ENCODE measurements at places on chromosomes 11 and 22.

- no peak for DNase-seq
These were observed 38.3 kb downstream of the GAB4 start for GRCh38 chr22:16969508-16970327.

DNA sequence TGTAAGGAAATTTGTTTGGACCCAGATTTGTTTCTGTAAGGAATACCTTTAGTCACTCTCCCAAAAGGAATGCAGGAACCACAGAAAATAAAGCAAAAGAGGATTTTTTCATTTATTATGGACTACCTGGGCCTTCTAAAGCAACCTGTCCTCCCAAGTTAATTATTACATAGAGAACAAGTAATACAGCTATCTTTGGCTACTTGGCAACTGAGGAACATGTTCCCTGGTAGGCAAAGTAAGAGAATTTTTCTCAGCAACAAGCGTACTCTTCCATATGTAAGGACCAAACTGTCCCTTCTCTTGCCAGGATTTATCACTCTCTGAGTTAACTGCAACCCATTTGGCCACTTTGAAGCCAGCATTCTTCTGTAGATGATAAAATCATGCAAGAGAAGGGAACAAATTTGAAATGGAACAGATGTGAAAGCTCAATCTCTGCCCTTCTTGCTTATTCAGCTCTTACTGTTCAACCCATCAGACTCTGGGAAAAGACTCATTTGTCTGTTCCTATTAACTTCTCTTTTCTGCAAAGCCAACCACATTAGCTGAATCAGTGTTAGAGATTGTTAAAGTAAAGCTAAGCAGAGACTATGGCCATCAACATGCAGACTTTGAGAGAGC is 190.2 kb downstream of the SWAP70 start:
- no peak for DNase-seq

GRCh38 chr11:79006854-79007253 is 432.2 kb upstream of the NARS2 start:
- no peak for DNase-seq

DNA sequence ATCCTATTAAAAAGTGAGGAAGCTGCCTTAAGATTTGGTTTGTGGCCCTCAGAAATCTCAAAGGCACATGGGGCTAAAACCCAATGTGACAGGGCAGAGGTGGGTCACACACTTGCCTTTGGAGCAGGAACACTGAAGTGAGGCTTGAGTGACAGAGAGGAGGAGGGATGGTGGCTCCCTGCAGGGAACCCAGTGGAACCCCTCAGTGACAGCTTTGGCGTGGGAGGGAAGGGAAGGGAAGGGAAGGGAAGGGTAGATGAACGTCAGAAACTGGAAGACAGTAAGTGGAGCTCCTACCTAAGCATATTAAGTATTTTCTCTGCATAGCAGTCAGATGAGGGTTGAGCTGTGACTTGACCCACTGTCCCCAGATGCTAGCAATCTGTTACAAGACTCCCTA is 68.5 kb downstream of the TMPRSS5 start:
- no peak for DNase-seq

DNA sequence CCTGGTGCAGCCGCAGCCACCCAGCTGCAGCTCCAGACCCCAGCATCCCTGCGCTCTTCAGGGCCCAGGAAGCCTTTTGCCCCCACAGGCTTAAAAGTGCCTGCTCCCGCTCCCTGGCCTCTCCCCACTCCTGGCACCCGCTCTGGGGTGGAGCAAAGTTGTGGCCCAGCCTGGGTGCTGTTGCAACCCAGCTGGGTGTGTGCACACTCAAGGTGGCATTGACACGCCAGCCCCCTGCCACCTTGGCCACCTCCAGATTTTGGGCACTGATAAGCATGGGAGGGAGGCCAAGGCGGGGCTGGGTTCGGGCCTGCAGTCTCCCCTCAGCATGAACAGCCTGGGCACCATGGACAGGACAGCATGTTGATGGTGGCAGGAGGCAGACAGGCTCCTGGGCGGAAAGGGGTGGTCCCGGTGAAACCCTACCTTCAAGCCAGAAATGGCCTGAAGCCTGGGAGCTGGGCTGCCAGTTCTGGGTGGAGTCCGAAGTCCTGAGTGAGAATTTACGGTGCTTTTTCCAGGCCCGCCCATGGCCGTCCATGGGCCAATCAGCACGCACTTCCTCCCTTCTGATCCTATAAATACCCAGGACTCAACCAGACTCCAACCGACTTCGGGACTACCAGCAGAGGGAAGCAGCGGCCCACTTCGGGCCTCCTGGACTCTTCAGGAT is 23.6 kb upstream of the RNASEH2C start:
- DNase-seq, result peak; percentile 70

DNA sequence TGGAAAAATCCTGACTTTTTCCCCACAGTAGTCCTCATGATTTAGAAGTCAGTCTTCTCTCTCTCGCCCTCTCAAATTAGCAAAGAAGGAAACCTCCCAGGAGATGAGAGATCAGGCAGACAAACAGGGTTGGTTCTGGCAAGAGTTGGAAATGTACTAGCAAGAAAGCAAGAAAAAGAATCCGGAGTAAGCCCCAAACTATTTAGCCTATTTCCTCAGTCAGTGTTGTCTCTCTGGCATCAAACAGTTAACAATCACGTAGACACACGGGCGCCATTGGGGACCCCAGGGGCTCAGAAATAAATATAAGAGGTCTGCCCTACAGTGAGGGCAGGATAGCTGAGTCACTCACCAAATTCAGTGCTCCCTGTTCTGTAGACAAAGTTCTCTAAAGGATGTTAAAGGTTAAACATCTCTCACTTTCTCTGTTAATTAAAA is 4.7 kb downstream of the C11orf52 start:
- DNase-seq, result no peak

DNA sequence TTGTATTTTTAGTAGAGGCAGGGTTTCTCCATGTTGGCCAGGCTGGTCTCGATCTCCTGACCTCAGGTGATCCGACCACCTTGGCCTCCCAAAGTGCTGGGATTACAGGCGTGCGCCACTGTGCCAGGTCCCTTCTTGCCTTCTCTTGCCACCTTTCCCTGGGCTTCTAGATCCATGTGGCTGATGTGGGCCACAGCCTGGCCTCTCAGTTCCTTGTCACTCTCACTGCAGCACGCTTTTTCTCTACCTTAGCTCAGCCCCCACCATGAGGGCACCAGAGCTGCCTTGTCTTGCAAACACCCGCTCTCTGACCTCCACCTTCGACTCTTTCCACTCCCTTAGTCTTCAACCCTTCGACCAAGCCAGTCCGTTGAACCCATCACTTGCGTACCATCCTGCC is 7.5 kb downstream of the CAPN1 start:
- no peak for DNase-seq

DNA sequence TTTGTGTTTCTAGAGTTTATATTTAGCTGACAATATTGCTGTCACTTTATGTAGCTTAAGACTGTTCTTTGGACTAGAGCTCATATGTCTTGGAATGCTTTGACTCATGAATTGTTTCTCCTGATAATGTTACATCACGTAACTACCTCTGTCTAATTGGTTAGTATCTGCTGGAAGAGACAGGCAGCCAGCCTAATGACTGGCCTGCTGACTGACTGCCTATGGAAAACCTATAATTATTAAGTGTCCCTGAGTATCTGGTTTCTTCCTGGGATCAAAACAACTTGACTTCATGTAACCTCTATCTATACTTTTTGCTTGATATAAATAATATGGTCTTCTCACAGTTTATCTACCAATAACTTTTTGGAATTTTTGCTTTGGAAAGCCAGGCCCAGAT is 9.4 kb downstream of the SOX6 start:
- no peak for DNase-seq

GRCh38 chr11:8091721-8092120 is 10.7 kb downstream of the TUB start:
- DNase-seq, result no peak

DNA sequence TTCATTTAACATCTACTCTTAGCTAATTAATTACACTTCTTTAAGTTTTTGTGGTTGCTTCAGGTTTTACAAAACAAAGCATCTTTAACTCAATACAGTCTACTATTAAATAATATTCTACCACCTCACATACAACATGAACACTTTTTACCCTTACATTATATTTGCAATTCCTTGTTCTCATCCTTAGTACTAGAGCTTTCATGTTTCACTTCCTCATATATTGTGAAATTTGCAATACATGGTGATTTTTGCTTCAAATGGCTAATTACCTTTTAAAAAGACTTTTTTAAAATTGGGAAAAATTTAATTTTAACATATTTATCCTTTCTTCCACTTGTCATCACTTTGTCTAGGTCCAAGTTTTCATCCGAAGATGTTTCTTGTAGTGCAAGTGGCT is 37.5 kb downstream of the RSF1 start:
- DNase-seq, result no peak

GRCh38 chr11:10908215-10908951 is 50.5 kb upstream of the ZBED5 start:
- no peak for DNase-seq

GRCh38 chr11:78684377-78684776 is 109.7 kb upstream of the NARS2 start:
- peak; percentile 39 for DNase-seq

DNA sequence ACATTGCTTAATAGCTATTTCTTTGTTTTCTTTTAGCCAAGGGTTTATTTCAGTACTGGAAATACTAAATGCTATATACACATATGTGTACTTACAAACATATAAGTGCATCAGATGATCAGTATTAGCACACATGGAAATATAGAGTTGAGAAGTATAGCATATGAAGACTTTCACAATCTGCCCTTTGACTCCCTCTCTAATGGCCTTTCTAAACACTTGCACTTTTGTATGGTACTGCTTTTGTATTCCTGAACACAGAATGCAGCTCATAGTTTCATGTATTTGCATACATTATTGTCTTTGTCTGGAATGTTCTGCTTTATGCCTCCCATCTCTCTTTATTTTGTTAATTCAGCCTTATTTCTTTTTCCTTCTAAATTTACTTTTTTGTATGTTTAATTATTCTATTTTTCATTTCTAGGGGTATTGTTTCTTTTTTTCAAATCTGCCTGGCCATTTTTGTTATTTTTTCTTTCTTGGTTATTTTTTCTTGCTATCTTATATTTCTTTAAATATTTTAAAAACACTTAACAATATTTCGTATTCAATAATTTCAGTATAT is 28.8 kb downstream of the ACER3 start:
- DNase-seq, result no peak

GRCh38 chr11:83285151-83285770 is 906 bp downstream of the CCDC90B start:
- DNase-seq, result no peak

- no peak for DNase-seq
These were observed 42.5 kb downstream of the MCM5 start for GRCh38 chr22:35442471-35442870.

DNA sequence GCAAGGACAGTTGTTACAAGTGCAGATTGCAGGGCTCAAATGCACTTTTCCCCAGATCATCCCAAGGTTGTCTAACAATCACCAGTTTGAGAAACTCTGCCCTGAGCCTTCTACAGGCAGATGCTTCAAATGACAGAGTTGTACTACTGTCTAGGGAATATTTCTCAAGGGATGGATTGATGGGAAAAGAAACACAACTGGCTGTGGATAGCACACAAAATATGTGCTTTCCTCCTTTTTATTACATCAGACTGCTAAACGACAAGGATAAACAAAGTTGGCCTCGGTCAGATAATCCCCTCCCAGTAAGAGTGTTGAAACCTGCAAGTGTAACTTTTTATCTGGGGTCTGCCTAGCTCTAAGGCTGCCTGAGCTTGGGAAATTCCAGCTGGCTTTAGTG is 46.6 kb upstream of the SORL1-AS1 start:
- DNase-seq, result no peak

DNA sequence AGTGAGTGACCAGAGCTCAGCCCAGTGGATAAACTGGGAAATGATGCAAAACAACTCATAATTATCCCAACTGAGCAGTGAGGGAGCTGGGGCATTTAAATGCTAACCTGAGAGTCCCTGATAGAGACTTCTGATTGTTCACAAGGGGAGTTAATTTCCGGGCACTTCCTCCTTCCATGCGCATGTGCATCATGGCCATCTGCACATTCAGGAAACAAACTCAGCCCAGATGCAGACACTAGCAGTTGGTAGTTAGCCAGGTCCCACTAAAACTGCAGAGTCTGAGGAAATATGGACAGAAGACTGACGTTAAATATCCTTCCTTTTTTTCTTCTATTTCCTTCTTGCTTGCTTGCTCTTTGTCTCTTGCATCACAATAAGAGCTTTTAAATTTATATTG is 852.1 kb upstream of the LRRC4C start:
- DNase-seq, result no peak

GRCh38 chr11:22466809-22467208 is 128.6 kb downstream of the SLC17A6 start:
- DNase-seq, result no peak

GRCh38 chr22:39707816-39708215 is 137.3 kb downstream of the CACNA1I start:
- no peak for DNase-seq

- DNase-seq, result no peak
These were observed 44.7 kb upstream of the YPEL1 start for GRCh38 chr22:21780259-21780658.

DNA sequence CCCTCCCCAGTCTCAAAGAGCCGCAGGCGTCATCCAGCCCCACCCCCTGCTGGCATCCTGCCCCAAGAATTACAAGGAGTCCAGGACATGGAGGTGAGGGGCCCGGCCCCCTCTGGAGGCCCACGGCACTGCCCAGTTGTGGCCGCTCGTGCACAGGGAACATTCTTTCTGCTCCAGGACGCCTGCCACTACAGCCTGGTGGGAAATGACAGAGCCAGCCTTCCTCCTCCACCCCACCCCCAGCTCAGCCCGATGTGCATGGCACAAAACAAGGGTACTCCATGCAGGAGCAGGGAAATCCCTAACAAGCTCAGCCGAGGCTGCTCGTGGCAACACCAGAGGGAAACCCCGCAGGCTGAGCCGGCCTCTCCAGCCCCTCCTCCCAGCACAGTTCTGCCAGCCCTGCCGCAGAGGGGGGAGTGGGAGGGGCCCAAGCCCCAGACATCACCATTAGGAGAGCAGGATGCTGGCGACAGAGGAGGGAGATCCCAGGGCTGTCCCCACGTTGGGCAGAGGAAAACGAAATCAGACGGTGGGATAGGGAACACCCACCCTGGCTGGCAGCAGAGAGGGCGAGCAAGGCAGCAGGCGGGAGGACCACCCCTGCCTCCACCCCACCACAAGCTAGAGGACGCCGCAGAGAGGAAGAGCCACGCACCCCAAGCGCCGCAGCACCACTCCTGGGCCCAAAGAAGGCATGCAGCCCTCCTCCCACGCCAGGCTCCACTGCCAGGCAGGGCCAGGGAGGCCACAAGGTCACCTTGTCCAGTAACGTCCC is 10.0 kb downstream of the IGSF9B start:
- DNase-seq, result no peak

GRCh38 chr11:45048870-45049691 is 97.4 kb upstream of the PRDM11 start:
- DNase-seq, result no peak

All from Caco-2 (cell line).